ENCODE measurements at places on chromosomes 4 and X.

GRCh38 chr4:110970642-110971041 is 347.8 kb upstream of the PITX2 start:
- DNase-seq, result no peak

- DNase-seq, result no peak
Observed at GRCh38 chr4:61336488-61336887, 136.4 kb downstream of the ADGRL3 start.

DNA sequence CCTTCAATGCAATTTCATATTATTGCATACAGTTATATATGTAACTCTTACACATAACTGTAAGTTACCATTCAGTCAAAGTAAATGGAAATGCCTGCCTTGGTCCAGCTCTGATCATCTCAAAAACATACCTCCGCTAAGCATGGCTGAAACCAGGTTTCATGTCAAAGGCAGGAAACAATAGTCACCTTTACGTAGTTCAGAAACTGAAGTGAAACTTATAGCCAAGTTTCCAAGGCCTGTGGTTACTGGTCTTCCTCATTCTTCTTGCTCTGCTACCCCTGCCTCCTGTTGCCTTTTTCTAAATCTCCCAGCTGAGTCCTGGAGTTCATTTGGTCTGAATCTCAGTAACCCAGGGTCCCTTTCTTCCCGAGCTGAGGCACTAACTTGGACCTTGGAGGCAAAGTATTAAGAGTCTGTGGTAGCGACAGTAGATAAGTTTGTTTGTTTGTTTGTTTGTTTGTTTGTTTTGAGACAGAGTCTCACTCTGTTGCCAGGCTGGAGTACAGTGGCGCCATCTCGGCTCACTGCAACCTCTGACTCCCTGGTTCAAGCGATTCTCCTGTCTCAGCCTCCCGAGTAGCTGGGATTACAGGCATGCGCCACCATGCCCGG is 30.8 kb downstream of the DAPP1 start:
- DNase-seq, result no peak

DNA sequence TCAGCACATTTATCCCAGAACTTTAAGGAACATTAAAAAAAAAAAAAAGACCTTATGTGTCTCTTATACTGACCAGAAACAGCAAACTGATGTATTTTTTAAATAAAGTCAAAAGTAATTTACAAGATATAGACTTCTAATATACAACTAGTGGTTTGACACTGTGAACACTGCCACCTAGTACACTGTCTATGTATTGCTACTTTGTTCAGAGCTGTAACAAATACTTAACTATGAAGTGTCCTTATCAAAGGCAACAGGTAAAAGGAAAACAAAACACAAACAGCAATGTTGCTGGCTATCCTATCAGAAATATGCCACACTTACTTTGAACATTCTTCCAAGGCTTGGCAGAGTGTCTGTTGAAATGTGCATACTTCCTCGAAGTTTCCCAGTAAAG is 60.4 kb downstream of the CD40LG start:
- no peak for DNase-seq

DNA sequence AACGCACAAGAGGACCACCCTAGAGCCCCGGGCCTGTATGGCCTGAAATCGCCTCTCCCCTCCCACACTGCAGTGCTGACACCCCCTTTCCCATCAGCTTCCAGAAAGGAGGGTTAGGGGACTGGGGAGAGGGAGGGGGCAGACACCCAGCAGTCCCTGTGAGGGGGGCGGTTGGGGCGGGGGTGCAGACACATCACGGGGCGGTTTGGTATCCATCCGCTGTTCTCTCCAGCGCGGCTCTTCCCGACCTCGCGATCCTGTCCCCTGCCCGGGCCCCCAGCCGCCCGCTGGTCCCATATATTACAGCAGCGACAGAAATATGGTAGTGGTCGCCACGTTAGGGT is 404 bp upstream of the GPRASP2 start:
- DNase-seq, result no peak

- DNase-seq, result no peak
Observed at GRCh38 chrX:108666101-108666500, 70.3 kb downstream of the IRS4 start.

- no peak for DNase-seq
Observed at GRCh38 chr4:173525118-173526011, 4.7 kb downstream of the HAND2 start.

- DNase-seq, result no peak
Observed at GRCh38 chr4:45475548-45475947, 648.3 kb downstream of the GABRG1 start.

GRCh38 chrX:135410861-135411627 is 10.7 kb upstream of the SMIM10L2A start:
- no peak for DNase-seq

DNA sequence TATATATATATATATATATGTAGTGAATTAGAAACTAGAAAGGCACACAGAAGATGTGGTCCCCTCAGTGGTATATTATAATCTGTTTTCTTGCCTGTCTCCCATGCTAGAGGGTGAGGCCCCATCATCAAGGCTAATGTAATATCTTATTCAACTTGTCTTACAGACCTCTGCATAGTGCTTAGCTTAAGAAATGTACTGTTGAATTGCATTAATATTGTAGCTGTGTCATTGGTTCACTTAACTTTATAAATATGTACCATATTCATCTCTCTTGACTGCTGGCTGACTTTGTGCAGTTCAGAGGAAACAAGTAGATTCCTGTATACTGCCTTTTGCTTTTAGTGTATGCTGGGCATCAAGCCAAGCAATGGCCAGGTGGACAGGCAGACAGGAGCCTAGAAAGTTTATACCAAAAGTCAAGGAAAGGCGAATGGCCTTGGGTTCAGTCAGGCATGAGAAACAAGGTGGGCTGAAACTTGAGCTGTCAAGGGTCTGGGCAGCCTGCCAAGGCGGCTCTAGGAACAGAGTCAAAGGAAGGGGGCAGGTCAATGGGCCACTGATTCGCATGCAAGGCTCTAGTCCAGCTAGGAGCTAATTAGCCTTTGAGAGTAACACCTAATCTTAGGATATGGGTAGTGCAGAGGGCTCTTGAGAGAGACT is 78.8 kb upstream of the LEF1 start:
- DNase-seq, result no peak

DNA sequence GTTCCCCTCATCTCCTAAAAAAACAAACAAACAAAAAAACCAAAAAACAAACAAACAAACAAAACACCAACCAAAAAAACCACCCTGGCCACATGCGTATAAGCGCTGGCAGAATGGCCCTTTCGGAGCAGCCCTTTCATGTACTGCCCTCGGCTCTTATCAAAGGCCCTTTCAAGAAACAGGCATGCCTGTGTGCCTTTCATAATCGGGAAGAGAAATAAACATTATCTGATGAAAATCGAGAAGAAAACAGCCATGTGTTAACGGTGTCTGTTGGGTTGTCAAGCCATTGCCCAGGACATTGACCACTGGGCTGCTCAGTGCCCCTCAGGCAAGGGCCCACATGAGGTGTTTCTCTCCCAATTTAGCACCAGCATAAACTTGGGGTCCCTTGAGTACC is 68.3 kb downstream of the PJA1 start:
- no peak for DNase-seq

DNA sequence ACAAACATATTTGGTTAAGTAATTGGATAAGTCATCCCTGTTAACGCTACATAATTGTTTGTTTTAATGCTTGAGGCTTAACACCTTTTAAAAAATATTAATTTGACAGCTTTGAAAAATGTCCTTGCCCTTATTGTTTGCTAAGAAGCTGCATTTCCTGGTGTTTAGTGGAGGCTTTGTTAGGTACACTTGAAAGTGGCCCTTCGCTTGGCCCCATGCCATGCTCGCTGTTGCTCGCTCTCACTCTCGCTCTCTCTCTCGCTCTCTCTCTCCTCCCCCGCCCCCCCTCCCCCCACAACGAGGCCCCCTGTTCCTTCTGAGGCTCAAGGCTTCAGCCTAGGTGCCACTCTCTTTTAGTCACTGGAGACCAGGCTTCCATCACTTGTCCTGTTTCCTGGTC is 139.6 kb downstream of the DCLK2 start:
- DNase-seq, result no peak

- no peak for DNase-seq
Observed at GRCh38 chr4:7218686-7219085, 26.3 kb downstream of the SORCS2 start.

- no peak for DNase-seq
Observed at GRCh38 chr4:36242629-36243354, 1.5 kb downstream of the ARAP2 start.

- DNase-seq, result no peak
Observed at GRCh38 chrX:107760304-107761077, 15.1 kb downstream of the TSC22D3 start.

DNA sequence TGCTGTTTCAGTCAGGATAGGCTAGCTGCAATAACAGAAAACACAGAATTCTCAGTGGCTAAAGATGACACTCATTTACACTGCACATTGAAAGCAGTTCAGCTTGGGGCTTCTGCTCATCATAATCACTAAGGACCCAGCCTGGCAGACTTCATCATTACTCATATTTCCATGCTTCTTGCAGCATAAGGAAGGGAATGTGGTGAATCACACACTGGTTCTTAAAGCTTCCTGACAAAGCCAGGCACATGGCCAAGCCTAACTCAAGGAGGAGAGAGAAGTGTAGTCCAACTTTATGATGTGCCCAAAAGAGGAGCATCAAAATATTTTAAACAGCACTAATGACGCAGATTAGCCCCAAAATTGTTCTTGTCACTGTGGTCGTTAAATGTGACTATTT is 186.5 kb downstream of the BANK1 start:
- DNase-seq, result no peak

GRCh38 chrX:46433892-46434291 is 111.3 kb downstream of the ZNF674 start:
- no peak for DNase-seq

GRCh38 chr4:23814996-23815660 is 74.7 kb downstream of the PPARGC1A start:
- no peak for DNase-seq

GRCh38 chr4:5209862-5210261 is 158.6 kb downstream of the STK32B start:
- DNase-seq, result no peak

DNA sequence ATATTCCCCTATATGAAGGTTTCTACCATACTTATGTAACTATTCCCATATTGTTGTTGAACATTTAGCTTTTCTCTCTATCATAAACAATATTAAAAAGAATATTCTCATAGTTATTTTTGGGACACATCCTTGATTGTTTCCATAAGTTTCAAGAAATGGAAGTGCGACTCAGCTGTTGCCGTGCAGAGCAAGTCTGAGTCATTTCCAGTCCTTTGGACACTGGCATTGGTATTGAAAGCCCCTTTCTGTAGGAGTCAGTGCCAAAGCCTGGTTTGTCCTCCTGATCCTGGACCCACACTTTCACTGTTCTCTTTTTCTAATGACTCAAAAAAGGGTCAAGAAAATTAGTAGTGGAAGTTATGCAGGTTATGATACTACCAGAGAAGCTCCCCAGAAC is 108.3 kb upstream of the DIAPH2 start:
- no peak for DNase-seq

- DNase-seq, result no peak
Observed at GRCh38 chr4:81508411-81509185, 36.9 kb upstream of the RASGEF1B start.

DNA sequence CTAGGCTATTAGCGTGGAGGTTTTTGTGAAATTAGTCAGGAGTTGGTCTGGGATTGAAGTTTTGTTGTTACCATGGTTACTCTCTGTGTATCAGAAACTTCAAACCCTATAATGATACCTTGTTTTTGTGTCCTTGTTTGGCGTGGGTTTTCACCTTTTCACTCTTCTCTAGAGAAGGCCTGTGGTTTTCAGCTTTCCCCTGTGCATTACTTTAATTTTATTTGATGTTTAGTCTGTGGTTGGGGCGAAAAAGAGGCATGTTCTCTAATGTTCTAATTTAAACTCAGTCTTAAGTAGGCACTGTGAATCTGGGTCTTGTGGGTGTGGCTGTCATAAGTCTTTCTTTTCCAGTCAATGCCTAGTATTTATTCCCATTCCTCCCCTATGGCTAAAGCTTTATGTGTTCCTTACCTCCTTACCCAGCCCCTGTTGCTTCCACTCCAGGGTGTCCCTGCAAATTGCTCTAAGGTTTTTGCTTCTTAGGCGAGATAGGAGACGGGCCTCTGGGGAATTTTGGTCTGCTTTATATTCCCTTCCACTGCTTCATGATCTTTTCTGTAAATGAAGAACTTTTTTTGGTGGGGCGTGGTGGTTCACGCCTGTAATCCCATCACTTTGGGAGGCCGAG is 326.3 kb upstream of the ZCCHC13 start:
- DNase-seq, result no peak

GRCh38 chrX:18985186-18985435 is 1.2 kb upstream of the PHKA2 start:
- DNase-seq, result no peak

GRCh38 chrX:67734111-67734753 is 190.4 kb downstream of the AR start:
- DNase-seq, result no peak

GRCh38 chr4:163654621-163655020 is 160.1 kb downstream of the TMA16 start:
- DNase-seq, result no peak
